ENCODE measurements at places on chromosomes 5 and 9.

DNA sequence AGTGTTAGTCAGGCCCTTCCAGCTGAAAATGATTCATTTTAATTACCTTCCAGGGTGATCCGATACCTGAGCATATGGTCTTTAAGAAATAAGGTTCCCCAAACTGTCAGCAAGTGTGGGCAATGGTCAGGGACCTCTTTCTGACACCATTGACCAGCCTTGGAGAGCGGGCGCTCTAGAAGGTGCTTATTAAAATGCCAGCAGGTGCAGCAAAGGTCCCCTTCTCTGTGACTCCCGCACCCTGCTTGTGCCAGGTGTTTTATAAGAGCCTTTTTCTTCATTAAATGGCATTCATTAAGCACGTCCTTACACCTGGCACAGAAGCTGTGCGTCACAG lies 85.3 kb downstream of the MVB12B start:
- no peak for DNase-seq

DNA sequence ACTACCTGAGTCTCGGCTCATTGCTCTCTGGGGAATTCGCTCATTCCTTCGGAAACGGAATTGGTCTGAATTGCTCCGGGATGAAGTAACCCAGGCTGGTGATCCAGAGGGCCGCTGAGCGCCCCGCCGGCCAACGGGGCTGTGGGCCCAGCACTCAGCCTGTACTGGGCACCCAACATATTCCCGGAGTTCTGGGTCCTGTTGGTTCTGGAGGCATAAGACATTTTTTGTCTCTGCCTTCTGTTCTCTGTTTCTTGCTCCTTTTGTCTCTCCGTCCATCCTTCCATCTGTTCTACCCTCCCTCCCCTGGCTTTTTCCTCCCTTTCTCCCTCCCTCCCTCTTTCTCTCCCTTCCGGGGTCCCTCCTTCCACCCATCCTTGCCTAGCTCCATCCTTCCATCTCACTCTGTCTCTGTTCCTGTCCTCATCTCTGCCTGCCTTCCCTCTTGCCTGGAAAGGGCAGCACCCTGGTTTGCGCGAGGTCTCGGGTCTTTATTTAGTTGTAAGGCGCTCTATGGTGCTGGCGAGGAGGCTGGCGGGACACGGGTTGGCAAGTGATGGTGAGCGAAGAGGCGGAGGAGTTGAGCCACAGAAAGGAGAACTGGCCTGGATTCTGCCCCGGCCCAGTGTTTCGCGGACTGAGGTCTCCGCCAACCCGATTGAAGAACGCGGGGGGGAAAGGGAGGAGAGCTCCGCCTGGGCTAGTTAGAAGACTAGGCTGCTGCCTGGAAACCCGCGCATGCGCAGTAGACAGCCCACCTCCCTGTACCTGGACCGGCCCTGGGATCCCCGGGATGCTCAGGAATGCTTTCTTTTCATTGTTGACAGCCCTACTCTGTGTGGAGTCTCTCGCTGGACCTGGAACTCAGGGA lies 1468.0 kb downstream of the FOXD4L5 start:
- DNase-seq: no peak

- DNase-seq: no peak
Measured at GRCh38 chr5:66324357-66324756, 180.3 kb downstream of the SREK1 start.

- DNase-seq: no peak
Measured at GRCh38 chr5:145867806-145868205, 5.0 kb downstream of the GRXCR2 start.

DNA sequence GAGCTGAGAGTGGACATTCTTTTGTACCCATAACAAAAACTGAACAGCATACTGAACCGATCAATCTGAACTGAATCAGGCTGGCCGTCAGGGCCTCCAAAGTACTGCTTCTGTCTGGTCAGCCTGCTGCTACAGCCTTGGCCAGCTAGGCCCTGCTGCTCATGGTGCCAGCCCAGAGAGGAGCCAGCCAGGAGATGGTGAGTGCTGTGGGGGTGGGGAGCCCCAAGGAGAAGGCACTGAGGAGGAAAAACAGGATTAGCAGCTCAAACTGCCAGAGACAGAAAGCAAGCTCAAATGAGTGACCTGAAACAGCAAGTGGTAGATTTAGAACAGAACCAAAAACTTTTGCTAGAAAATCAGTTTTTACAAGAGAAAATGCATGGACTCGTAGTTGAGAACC lies 23.9 kb downstream of the SRP19 start:
- no peak for DNase-seq

DNA sequence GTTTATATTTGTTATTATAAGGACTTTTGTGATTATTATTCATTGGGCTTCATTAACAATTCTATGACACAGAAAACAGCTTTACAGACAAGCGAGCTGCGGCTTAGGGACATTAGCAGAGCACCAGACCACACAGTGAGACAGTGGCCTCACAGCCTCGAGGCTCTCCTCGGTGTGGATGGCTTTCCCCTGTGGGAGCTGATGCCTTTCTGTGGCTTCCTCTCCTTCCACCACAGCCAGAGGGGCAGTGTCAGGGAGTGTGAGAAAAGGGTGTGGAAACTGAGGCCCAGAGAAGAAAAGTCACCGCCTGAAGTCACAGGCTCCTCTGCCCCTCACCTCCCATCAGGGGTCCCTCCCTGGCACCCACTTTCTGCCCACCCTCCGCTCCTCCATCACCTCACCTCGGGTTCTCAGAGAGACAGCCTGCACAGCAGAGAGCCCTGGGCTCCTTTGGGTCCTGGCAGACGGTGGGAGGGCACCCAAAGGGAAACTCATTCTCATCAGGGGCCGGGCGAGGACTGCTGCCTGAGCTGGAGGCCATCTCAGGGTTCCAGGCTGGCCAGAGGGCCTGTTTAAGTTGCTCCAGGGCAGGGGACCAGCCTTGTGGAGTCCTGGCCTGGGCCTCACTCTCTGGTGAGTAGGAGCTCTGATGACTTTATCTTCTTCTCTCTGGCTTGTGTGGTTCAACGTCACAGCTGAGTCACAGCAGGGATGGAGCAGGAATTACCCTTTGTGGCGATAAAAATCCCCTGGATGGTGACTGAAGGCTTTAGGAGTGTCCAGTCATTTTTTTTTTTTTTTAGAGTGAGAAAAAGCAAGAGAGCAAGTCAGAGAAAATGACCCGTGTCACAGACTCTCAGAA lies 830 bp downstream of the TRAF1 start:
- no peak for DNase-seq

GRCh38 chr9:130154816-130155215 lies 17.4 kb upstream of the NCS1 start:
- DNase-seq: no peak

GRCh38 chr9:113712053-113712452 lies 164.1 kb upstream of the ZNF618 start:
- DNase-seq: no peak

DNA sequence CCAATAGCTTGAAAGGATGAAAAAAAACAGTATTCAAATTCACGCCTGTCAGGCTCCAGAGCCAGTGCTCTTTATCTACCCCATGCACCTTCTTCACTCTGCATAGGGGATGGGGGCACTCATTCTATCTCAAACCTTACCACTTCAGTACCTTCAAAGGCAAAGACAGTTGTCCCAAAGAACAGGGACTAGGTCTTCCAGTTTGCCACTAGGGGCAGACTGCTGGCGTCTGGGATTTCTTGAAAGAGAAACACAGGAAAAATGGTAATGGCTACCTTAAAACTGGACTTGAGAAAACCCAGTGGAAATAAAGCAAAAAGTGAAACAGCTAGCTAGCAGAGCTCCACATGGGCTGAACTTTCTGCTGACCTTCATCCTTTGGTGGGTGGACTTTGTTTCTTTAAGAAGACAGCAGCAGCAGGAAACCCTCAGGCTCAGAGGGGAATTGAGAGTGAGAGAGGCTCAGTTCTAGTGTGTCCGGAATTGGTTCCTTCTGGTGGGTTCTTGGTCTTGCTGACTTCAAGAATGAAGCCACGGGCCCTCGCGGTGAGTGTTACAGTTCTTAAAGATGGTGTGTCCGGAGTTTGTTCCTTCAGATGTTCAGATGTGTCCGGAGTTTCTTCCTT lies 41.0 kb upstream of the SLC36A1 start:
- DNase-seq: no peak

DNA sequence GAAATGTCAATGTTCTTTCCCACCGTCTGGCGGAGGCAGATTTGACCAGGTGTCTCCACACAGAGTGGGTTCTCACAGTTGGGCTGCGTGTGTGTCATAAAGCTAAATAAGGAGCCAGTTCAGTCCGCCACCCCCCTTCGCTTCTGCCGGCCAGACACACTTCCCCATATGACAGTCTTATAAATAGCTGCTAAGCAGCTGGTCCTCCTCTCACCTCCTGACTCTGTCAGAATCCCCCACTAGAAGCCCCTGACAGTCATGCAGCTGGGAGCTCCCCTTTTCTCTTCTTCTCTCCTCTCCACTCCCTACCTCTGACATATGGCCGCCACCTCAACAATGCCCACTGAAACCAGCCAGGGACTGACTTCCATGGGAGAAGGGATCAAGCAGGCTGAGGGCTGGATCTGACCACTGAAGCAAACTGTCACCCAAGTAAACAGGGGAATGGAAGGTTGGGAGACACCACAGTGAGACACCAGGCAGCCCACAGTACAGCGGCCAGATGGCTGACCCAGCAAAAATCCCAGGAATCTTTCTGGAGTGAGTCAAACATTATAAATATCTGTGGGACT lies 141.9 kb upstream of the EFNA5 start:
- peak; percentile 18 for DNase-seq

- DNase-seq: peak; percentile 6
Measured at GRCh38 chr5:176959051-176959450, 47.5 kb downstream of the UIMC1 start.

GRCh38 chr5:32317041-32317440 lies 4.3 kb upstream of the MTMR12 start:
- DNase-seq: no peak

DNA sequence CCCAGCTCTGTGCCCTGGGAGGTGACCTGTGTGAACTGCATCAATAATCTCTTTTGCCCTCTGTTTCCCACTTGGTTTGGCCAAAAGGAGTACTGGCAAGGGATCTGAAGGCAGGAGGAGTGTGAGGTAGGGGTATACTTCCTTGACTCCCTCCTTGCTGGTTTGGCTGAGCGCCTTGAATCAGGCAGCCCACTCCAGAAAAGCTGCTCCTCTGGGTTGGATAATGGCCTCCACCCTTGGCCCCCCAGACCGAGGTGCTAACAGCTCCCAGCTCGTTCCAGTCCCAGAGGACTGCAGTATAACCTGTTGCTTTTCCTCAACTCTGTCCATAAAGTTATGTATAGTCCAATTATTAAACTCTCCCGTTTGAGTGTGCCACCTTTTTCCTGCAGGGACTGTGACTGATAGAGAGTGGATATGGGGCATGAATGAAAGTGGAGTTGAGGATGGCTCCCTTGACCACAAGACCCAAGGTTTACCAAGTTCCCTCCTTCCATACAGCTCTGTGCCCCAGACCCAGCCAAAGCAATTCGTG lies 88.2 kb upstream of the HAND1 start:
- no peak for DNase-seq

DNA sequence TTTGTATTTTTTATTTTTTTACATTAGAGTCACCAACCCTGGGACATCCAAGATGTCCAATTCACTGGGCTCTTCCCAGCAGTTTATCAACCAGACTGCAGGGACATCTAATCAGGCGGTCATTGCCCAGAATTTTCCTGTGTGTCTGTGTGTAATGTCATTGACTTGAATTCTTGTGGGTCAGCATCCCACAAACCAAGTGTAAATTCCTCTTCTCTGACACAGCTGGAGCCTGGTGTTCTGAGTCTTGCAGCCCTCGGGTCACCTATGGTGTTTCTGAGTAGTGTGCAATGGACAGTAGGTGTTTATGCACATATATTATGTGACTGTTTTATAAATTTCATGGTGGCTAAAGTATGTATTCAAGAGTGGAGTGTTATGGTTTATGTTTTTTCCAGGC lies 815.7 kb downstream of the SEMA5A start:
- no peak for DNase-seq
